ENCODE measurements at places on chromosomes 6 and 20. TPM values are rescaled to one million over a fixed set of nuclear protein-coding genes. Genes with fewer than 3 reads are reported as not detected.
A peak's percentile ranks its signal among the peaks of the same experiment; 100 is the strongest.

Gene CST5
- not detected for total RNA-seq

Gene OPN5
- not detected for total RNA-seq

Gene TMC2
- not detected for total RNA-seq

Gene TXLNB
- total RNA-seq = 0.08 TPM

Gene SLC22A16
- not detected for total RNA-seq

Gene CST4
- total RNA-seq = not detected

Gene FAM83C
- total RNA-seq = not detected

DNA sequence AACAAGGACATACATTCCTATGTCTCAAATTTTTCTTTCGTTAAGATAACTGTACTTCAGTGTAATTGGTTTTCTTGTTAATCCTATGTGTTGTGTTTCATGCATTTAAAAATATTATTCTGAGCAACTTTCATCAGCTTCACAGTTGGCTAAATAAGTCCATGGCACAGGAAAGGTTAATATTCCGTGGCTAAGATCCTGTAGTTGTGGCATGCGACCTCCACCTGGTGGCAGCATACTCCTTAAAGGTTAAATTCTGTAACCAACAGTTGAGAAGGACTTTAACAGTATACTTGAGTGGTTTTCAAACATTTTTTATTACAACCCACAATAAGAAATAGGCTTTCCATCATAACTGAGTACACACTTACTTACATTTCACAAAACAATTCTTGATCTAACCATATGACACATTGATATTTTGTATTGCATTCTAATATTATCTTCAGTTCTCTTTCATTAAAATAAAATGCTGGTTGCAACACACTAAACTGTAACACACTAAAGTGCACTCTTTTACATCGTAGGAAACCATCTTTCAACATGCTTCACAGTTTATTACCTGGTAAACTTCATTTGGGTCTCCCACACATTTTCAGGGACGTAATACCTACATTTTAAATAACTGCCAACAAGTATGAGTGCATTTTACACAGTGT lies 118.3 kb downstream of the SLX4IP start:
- DNase-seq = no peak

- no peak for DNase-seq
Measured at GRCh38 chr6:118083711-118084110, 176.6 kb downstream of the SLC35F1 start.

DNA sequence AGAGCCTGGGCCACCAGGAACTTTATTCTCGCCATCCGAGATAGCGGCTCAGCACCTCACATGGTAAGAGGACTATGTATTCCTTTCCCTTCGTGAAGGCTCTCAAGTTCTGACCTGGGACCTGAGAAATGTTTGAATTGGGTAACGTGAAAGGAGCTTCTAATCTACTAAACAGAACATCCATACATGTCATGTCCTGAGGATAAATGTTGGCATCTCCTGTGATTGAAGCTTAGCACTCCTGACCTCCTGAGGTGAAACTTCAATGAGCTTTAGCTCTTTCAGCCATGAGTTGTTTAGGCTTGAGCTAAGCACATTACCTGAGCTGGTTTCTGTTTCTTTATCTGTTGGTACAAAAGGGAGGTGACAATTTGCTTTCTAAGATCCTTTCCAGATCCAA lies 280.9 kb downstream of the PACRG start:
- DNase-seq = no peak

GRCh38 chr6:96234444-96234843 lies 218.7 kb downstream of the FUT9 start:
- no peak for DNase-seq

- DNase-seq = no peak
Measured at GRCh38 chr20:20956513-20956931, 149.6 kb downstream of the LINC00237 start.

GRCh38 chr6:24125980-24126379 lies at the start of gene NRSN1:
Gene NRSN1, plus strand, starts transcription at chr6:24126215. Its CDS starts 8,113 bp downstream, at chr6:24134328.
- no peak for DNase-seq

GRCh38 chr20:22339946-22340345 lies 244.4 kb downstream of the FOXA2 start:
- DNase-seq = no peak

DNA sequence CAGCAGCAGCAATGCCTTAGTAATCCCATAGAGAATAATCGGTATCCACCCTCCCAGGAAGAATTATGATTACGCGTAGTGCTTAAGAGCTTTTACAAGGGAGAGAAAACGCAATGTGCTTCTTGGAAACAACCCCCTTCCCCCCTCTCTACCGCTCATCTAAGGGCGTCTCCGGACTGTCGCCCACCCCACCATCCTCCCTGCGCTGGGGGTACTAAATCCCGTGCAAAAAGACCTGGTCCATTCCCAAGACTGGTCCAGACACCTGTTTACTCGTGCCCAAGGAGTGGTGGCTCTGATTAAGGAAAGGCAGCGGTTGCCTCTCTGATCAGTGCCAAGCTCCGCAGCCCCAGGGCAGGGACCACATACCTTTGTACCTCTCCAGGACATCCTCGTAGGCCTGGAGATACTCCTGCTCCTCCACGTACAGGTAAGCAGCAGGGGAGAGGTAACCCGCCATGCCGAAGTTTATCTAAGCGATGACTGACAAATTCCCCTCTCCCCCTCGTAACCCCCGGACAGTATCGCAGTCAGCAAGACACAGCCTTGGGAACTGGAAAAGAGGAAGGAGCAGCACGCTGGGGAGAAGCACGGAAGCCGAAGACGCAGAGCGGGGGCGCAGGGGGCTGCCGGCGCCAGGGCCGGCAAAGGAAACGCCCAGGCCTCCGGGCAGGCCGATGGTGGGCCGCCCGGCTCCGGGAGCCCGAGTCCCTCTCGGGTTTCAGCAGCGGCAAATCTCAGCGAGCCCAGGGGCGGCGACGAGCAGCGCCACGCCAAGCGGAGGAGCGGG lies 112.0 kb upstream of the BEND6 start:
- peak; percentile 89 for DNase-seq

DNA sequence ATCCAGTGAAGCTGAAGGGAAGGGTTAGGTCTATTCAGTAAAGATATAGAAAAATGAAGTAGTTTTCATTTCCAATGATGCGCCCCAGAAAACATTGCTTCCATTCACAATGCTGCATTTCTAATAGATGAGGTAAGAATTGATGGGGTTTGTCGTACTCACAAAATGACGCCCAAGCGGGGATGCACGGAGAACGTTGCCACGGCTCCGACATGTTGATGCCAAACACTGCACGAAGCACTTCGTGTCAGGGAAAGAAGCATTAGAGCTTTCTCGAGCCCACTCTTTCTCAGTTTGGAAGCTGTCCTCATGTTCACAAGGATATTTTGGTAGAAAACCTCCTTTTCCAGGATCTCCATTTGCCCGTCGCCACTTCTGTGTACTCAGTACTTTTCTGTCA lies 21.6 kb upstream of the MAFB start:
- DNase-seq = no peak

GRCh38 chr20:22371843-22372242 lies 212.5 kb downstream of the FOXA2 start:
- no peak for DNase-seq

DNA sequence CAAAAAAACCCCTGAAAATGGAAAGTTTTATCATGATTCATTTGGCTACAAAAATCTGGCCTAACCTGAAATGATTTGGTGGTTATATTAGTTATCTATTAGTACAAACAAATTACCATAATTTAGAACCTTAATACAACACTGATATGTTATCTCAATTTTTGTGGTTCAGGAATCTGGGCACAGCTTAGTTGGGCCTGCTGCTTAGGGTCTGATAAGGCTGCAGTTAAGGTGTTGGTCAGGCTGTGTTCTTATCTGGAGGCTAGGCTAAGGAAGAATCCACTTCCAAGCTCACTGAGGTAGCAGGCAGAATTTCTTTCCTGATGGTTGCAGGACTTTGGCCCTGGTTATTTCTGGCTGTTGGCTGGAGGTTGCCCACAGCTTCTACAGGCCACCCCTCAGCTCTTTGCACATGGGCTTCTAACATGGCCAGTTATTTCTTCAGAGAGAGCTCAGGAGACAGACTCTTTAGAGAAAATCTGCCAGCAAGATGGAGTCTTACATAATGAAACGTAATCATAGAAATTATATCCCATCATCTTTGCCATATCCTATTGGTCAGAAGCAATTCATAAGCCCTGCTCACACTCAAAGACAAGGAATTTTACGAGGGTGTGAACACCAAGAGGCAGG lies 11.4 kb downstream of the TRIM38 start:
- DNase-seq = no peak

Measured in osteocyte (in vitro differentiated cells).